ENCODE measurements at places on chromosomes 7 and 10. TPM values are rescaled to one million over a fixed set of nuclear protein-coding genes. Genes with fewer than 3 reads are reported as not detected.

DGKI gene
- polyA plus RNA-seq = 1.4 TPM

SHLD2 gene
- polyA plus RNA-seq = 47.1 TPM

DRGX gene
- not detected for polyA plus RNA-seq

GRCh38 chr10:123599366-123599849, 66.7 kb upstream of the GPR26 start:
- DNase-seq = no peak

DNA sequence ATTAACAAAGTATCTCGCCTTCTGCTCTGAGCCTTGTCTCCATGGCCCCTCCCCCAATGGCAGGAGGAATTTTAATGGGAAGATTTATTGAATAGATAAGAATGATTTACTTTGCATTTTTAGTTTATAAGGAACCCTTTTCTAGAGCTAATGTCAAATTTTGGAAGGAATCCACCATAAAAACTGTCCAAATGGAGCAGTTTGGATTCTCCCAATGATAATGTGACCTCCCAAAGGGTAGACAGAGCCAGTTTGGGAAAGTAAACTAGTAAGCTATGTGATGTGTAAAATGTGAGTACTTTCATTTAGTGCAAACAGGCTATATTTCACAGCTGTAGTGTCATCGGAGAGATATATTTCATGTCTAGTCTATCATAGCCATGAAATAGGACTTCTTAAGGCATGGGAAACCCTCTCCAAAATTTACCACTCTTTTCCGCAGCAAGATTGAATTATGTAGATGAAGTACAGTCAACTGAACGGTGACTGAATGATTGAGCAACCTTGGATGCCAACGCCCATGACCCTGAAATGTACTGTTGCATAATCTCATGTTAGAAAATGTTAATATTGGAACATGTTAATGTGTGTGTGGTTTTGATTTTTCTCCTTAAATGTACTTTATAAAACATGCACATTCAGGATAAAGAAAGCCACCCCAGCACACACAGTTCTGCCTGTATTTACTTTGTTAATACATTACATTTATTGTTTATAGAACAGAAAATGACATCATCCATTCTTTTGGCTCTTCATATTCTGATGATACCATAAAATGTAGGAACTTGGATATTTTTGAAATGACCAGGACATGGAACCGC, 140.6 kb downstream of the NRP1 start:
- DNase-seq = no peak

DNA sequence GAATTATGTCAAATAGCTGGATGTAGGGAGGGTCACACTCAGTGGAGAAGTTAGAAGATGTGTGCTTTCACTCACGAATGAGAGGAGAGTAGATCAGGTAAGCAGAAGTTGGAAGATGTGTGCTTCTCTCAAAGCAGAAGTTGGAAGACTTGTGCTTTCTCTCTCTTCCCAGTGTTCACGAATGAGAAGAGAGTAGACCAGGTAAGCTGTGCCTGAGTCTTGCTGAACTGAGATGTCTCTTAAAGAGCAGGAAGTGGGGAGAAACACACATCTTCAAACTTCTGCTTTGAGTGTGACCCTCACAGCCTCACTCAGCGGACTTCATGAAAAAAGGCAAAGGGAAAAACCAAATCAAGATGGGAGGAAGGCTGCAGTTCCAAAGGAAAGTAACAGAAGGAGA, 7.0 kb upstream of the TMEM243 start:
- DNase-seq = no peak

- no peak for DNase-seq
Observed at GRCh38 chr7:151322906-151323305, 18.7 kb upstream of the NUB1 start.

GRCh38 chr10:72306215-72306760, 32.6 kb downstream of the DDIT4 start:
- DNase-seq = no peak

- DNase-seq = no peak
Observed at GRCh38 chr7:20927976-20928375, 141.3 kb upstream of the SP8 start.

DNA sequence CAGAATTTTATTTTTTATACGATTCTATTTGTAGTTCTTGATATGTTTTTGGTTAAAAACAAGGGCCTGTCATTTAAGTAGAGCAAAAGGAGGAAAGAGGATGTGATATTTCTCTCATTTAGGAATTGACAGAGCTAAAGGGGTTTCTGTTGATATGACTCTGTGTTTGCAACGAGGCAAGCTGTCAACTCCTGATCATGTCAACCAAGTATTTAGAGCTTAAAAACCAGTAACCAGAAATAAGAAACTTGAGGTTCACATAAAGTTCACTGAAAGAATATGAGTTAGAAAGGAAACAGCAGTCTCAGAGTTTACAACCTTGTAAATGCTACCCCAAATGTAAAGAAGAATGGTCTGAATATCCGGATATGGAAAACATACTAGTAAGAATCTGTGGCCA, 434.2 kb downstream of the PARD3 start:
- no peak for DNase-seq

- no peak for DNase-seq
Observed at GRCh38 chr7:105151152-105151551, 137.1 kb downstream of the KMT2E start.

DNA sequence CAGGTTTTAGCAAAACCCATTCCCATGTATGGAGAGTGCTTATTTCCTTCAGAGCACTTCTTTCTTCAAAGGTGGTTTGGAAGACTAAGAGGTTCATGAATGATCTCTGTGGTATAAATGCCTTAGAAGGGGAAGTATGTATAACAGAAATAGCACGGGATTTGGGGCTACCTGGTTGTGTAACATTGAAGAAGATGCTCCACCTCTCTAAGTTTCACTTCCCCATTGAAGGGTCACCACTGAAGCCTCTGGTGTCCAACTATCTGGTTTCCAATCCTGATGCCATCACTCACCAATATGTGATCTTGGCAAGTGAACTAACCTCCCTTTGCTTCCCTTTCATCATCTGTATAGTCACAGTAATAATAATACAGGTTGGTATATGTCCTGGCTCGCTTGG, 37.2 kb downstream of the CYCS start:
- DNase-seq = no peak
